ENCODE measurements at places on chromosomes 3 and 15. TPM values are rescaled to one million over a fixed set of nuclear protein-coding genes. Genes with fewer than 3 reads are reported as not detected.

DNA sequence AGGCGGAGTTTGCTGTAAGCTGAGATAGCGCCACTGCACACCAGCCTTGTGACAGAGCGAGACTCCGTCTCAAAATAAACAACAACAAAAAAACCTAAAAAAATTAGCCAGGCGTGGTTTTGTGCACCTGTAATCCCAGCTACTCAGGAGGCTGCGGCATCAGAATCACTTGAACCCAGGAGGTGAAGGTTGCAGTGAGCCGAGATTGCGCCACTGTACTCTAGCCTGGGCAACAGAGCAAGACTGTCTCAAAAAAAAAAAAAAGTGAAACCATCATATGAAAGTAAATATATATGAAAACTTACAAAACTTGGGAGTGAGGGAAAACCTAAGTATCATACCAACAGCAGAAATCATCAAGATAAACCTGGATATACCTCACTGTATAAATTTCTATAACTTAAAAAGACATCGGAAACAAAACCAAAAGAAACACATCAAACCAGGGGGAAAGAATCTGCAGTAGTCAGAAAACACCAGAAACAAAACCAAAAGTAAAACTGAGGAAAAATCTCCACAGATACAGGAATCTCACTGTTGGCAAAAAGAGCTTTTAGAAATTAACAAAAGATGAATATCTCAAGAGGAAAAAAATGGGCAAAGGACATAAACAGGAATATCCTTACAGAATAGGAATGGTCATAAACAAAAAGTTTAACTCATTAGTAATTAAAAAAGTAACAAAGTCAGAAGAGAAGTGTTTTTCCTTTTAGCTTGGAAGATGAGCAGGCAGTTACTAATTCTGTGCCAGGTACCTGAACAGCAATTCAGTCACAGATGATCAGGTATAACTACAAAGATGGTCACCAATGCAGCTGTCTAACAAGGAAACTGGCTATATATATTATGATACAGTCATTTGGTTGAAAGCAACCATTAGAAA lies 41.3 kb downstream of the ETV5 start:
- peak overlapping the region; percentile 64 for H3K4me3 ChIP-seq
- H3K27me3 ChIP-seq = peaks cover 71% of the 10 kb centered on the region
- peaks cover 2% of the 10 kb centered on the region for H3K36me3 ChIP-seq

DNA sequence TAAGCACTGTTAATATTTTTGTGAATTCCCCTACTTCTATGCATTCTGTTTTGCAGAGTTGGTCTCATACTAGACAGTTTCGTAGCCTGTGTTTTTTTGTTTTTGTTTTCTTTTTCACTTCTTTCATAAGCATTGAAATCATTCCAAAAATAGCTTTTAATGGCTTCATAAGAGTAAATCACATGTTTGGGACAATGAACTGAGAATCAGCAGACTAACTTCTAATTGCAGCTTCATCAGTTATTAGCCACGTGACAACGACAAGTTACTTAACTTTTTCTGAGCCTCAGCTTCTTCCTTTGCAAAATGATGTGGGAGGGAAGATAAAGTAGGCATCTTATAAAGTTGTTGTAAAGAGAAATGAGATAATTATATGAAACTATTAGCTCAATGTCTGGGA lies 124.8 kb downstream of the LIPC start:
- H3K4me3 ChIP-seq = no peak overlapping the region
- H3K4me1 ChIP-seq = peaks cover 8% of the 10 kb centered on the region
- peaks cover 20% of the 10 kb centered on the region for H3K27me3 ChIP-seq
- peaks cover 3% of the 10 kb centered on the region for H3K36me3 ChIP-seq
- H3K27ac ChIP-seq = no peak overlapping the region

DNA sequence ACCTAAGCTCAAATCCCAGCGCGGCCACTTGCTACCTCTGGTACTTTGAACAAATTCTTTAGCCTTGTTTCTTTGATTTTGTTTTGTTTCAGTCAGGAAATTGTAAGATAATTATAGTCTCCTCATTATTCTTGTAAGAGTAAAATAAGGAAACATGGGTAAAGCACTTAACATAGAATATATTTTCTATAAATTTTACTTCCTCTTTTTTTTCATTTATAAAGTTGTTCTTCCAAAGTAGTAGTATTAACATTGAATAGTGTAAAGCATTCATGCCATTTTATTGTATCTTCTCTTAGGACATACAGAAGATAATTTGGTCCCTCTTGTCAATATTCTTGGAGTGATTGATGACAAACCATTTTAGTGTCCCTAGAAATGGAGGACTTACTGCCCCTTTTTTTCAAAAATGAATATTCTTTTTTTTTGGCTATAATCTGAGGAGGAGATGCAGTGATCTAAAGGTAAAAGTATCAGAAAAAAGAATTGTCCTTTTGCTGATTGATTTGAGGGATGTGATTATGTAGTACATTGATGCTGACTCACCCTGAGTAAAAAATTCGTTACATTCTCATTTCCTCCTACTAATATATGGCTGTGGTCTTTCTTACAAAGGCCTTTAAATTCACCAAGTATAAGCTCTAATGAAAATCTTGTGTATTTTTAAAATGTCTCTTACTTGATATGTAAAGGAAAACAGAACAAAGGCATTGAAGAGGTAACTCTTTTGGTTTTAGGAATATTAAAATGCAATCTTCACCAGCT lies 51.0 kb downstream of the ALCAM start:
- H3K27me3 ChIP-seq = no peaks in the 10 kb centered on the region
- H3K4me3 ChIP-seq = no peak overlapping the region
- no peak overlapping the region for H3K27ac ChIP-seq
- peaks cover 6% of the 10 kb centered on the region for H3K4me1 ChIP-seq

GRCh38 chr3:123295901-123296250 lies 94.1 kb downstream of the SEC22A start:
- H3K36me3 ChIP-seq = no peaks in the 10 kb centered on the region
- no peak for DNase-seq
- H3K27me3 ChIP-seq = no peaks in the 10 kb centered on the region

DNA sequence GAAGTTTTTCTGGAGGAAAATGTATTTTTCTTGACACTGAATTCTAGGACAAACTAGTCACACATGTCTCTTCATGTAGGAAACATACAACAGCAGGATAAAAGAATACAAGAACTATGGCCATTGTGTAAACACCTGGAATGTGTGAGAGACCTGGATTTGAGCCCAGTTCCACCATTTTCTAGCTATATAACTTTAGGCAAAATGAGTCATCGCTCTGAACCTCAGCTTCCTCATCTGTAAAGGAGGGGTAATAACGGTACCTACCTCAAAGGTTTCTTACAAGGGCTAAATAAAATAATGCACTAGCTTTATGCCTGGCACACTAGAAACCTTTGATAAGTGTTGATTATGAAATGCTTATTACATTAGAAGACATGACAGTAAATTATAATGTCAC lies 57.8 kb downstream of the RIOX2 start:
- no peak for DNase-seq
- H3K27me3 ChIP-seq = no peaks in the 10 kb centered on the region
- H3K36me3 ChIP-seq = peaks cover 40% of the 10 kb centered on the region
- peaks cover 29% of the 10 kb centered on the region for H3K4me1 ChIP-seq
- no peak overlapping the region for H3K4me3 ChIP-seq
- no peak overlapping the region for H3K27ac ChIP-seq

The UBE2E1 gene
- 58.5 TPM for total RNA-seq
